ENCODE measurements at places on chromosomes 16 and 17.

DNA sequence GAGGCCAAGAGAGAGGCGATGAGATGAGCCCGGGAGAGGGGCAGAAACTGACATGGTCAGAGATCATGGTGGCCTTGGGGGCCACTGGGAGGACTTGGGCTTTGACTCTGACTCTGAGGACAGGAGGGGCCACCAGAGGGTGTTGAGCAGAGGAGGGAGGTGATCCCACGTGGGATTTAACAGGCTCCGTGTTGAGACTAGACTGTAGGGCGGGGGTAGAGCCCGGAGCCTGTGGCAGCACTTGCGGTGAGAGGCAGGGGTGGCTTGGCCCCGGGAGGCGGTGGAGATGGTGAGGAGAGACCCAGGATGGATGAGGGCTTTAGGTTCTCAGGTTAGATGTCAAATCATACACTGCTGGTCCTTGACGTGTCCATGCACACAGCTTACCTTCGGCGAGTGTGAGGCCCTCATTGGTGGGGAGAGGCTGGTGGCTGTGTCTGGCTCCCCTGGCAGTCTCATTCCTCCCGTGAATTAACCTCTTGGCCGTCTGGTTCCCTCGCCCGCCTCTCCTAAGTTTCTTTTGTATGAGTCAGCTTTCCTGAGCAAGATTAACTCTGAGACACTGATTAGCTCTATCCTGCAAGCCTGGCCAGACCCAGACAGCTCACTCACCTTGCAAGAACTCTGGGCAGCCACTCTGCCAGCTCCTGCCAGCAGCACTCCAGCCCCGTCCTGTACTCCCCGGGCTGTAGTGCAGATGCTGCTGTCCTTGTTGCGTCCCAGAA lies 39.7 kb downstream of the VPS35L start:
- DNase-seq: no peak

DNA sequence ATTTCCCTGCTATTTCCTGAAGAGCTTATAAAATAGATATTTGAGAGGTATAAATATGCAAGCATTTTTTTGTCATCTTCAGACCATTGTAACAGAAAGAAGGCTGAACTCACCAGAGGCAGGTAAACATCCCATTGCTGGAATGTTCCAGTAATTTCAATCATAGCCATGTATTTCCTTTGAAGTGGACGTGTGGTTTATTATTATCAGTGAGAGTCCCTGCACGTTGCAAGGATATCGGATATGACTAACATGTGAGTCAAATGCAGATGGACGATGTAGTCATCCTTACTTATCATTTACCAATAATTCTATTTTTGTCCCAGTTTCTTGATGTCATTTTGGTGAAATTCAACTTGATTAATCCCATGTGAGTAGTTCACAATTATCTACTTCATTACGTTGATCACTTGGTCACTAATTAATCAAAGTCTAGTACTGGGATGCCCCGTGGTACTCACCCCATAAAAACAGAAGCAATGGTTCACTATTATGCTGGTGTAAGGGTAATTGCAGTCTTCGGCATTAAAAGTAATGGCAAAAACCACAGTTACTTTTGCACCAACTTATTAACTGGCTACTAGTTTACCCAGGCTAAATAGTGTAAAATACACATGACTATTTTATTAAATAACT lies 89.5 kb downstream of the VAT1L start:
- DNase-seq: no peak

GRCh38 chr16:68993885-68994284 lies 111.6 kb upstream of the HAS3 start:
- DNase-seq: no peak

GRCh38 chr16:49632795-49633184 lies 223.1 kb downstream of the ZNF423 start:
- no peak for DNase-seq

DNA sequence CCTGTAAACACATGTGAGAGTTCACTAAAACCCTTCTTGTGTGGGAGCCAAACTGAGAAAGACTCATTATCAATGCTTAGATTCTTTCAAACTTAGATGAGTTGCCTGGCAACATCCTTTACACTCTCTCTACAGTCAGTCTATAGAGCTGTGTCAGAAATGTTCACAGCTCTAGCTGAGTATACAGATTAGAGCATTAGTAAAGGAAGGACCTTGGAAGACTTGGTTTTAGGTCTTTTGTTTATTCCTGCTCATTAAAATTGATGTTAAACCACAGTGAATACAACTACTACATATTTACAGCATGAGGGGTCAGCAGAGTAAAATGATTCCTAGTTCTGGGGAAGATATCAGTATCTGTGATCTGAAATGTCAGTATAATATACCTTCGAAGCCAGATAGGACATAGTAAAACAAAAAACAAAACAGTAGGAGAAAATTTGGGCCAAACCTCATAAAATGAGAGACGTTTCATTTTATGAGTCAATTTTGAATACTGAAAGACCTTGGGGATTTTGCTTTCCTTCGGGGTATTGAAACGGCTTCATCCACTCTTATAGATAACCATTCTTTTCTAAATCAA lies 186.0 kb downstream of the TANC2 start:
- DNase-seq: no peak

GRCh38 chr17:39533891-39534290 lies 72.6 kb downstream of the CDK12 start:
- no peak for DNase-seq

DNA sequence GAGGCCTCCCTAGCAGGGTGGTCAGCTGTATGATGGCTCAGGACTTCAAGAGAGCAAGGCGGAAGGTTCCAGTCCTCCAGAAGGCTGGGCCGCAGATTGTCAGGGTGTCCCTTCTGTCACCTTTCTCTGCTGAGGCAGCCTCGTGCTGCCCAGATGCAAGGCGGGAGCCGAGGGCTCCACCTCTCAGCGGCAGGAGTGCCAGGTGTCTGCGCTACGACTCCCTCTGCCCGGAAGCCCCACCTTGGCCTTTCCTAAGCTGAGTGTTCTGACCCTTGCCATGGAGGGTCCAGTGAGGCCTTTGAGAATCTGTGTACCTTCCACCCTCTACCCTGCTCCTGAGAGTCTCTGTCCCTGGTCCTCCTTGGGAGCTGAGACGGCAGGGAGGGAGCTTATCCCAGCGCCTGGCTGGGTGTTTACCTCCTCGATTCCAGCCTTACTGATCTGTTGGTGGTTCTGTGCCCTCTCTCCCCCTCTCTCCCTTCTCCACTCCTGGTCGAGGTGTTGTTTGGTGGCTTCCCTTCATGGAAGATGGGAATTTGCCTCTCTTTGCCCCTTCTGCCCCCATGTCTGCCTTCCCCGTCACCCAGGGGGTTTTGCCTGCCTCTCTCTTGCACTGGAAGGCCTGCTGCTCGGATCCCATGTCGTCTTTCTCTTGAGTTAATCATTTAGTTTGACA lies 2.2 kb upstream of the ZNF750 start:
- DNase-seq: no peak

DNA sequence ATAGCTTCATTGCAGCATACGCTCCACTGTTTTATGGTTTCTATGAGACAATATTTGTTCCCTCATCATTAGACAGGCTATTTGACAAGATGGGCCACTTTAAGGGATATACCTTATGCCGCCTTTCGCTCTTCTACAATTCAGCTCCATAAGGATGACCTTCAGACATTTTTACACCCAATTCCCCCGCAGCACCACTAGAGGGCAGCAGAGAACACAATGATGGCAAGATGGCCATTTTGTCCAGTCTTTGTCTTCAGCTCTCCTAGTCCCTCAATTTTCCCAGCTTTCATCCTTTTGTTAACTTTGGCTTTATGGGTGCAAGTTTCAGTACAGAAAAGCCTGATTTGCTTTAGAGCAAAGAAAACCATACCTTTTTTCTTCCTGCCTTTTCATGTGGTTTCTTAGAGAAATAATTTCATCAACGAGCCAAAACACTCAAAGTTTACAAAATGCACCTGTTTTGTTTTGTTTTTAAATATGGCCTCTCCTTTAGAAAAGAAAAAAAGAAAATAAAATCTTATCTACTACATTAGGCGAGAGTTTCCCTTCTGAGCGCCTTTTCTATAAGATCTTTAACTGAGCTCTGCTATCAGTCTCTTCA lies 355.3 kb downstream of the TOX3 start:
- peak; percentile 71 for DNase-seq

DNA sequence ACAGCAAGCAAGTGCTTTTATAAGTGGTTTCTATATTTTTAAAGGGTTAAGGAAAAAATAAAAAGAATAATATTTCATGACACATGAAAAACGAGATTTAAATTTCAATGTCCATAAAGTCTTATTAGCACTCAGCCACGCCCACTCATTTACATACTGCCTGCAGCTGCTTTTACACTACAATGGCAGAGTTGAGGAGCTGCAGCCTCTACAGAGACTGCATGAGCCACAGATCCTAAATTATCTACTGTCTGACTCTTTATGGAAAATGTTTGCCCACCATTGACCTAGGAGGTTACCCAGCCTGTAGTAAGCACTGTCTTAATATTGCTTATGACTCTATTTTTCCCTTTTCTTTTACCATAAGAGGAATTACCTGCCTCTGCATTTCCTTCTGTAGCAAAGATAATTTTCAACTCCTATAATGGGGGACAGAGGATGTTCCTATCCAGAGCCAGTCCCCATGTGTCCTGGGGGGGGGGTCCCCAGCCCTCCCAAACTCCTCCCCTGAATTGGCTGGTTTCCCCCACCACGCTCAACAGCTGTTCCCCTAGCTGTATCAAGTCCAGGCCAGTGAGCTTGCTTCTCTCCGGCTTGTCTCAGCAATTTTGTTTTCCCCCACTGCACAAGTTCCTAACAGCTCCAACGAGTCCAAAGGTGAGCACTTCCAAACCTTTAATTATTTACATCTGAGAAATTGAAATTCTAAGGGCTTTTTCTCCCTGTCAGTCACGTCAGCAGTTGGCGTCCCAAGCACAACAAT lies 139.4 kb upstream of the ERCC4 start:
- DNase-seq: no peak

GRCh38 chr16:53142823-53143568 lies 88.2 kb downstream of the CHD9 start:
- no peak for DNase-seq

GRCh38 chr16:68798398-68798797 lies 44.9 kb upstream of the TANGO6 start:
- no peak for DNase-seq

GRCh38 chr16:64823481-64824075 lies 298.3 kb downstream of the CDH11 start:
- DNase-seq: peak; percentile 29

DNA sequence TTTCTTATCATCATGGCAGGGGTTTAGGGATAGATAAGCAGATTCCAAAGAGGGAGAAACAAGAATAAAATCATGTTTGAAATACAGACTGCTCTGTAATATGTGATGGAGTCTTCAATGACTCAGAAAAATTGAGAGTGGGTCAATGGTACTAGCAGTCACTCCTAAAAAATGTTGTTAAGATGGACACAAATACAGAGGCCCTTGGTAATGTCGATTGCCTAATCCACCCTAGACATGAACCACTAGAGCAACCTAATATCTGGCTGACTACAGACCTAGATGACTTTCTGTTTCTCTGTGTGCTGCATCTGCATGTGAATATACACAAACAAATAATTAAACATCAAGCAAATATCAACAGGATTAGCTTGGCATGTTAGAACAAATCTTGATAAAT lies 135.8 kb downstream of the CDH8 start:
- no peak for DNase-seq

Measured in left hindlimb (tissue), 1 donor.